ENCODE measurements at places on chromosomes 6 and 20. TPM values are rescaled to one million over a fixed set of nuclear protein-coding genes. Genes with fewer than 3 reads are reported as not detected.
A peak's percentile ranks its signal among the peaks of the same experiment; 100 is the strongest.

DNA sequence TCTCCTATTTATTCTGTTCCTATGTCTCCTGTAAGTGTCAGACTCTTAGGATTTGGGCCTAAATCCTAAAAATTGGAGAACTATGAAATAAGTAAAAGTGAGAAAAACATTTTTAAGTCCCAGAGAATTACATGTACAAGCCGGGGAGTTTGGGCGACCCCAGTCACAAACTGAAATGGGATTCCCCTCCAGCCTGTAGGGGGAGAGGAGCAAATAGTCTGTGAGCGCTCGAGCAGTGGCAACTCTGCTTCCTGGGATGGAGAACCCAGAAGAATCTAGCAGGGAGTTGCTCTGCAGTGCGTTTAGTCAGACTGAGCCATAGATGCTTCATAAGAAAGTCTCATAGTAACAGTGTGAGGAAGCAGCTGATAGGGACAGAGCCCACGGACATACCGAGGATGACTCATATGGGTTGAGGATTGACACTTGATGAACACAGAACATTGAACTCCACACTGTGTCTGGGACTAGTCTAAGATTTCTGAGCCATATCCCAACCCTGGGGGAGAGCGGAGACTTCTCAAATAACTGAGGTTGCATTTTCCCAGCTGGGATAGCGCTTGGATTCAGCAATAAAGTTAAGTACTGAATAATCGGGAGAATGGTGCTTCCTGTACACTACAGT, 437.2 kb downstream of the BCKDHB start:
- peak; percentile 41 for DNase-seq

DNA sequence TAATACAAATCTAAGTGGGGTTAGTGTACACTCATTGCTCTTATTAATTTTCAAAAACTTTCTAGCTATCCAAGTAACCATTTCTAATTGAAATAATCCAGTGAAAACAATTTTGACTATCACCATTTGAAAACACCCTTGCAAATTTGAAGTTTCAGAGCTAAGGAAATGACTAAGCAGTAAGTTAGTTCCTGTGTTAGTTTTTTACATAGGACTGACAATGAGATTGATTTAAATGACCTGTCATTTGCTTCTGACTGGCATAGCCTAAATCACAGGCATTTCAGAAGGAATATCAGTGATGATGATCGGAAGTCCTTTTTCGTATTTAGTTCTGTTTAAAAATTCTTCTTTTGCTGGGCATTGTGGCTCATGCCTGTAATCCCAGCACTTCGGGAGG, 27.0 kb downstream of the STK4 start:
- DNase-seq, result no peak

DNA sequence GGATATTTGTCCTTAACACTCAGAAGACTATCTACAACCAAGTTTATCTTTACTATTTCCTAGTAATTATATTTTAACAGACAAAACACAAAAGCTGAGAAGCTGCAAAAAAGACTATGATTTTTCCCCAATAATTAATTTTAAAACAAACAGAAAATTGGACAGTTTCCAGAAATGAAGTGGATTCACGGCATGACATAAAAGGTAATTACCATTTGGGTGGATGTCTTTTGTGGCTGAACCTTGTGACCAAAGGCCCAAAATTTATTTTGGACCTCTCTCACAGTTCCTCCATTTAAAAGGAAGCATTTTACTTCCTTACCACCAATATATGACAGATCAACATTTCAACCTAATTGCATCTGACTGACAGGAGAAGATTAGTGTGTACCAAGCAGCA, 90.2 kb downstream of the GMDS start:
- DNase-seq, result no peak

- DNase-seq, result no peak
These were observed 151.0 kb downstream of the ZDHHC14 start for GRCh38 chr6:157531986-157532365.

DNA sequence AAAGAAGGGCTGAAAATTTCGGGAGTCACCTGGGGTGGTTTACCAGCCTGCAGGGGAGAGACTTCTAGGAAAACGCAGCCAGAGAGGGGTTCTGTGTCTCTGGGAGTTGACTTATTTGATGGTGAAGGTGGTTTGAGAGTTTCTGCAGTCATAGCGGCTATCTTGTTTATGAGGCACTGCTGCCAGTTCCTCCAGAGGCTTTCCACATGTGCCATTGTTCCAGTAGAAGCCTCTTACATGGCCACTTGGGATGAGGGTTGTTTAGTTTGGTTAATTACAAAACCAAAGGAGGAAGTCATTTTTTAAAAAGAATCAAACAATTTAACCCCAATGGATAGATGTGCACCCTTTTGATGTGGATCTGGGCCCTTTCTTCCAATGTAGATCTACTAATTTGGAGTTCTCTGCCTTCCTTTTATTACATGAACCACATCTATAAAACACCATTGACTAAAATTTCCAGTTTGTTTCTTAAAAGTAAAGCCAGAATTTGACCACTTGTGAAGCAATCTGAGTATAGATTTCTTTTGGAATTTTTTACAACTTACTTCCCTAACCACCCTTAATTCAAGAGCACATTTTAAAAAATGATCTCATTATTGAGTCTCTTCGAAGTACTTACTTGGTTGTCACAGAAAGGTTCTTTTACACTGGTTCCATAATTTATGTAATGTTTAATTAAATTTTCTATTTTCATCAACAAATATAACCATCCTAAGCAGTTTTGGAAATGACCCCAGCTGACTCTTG, 97.6 kb downstream of the TCP11 start:
- no peak for DNase-seq

- no peak for DNase-seq
These were observed 36.3 kb downstream of the CD164 start for GRCh38 chr6:109345986-109346385.

- DNase-seq, result peak; percentile 92
These were observed at the start of gene PTGIS for GRCh38 chr20:49567421-49568277. TSS of gene PTGIS (minus strand) at chr20:49568137. CDS start at chr20:49568116, 21 bp downstream.

- no peak for DNase-seq
These were observed 390.6 kb upstream of the ID4 start for GRCh38 chr6:19446570-19446969.

DNA sequence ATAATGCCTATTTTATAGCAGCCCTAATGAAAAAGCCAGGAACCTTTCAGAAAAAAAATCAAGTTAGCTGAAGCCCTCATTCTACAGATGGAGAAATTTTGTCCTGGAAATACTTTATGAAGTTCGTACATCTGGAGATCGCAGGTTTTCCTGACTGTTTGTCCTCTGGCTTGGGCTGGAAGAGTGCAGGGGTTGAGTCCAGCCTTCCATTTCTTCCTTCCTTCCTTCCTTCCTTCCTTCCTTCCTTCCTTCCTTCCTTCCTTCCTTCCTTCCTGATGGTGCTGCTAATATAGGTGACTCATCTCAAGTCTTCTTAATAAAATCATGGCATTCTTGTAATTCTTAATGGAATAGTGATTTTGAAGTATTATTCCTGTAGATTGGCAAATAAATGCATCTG, 227.4 kb downstream of the CLVS2 start:
- DNase-seq, result no peak

DNA sequence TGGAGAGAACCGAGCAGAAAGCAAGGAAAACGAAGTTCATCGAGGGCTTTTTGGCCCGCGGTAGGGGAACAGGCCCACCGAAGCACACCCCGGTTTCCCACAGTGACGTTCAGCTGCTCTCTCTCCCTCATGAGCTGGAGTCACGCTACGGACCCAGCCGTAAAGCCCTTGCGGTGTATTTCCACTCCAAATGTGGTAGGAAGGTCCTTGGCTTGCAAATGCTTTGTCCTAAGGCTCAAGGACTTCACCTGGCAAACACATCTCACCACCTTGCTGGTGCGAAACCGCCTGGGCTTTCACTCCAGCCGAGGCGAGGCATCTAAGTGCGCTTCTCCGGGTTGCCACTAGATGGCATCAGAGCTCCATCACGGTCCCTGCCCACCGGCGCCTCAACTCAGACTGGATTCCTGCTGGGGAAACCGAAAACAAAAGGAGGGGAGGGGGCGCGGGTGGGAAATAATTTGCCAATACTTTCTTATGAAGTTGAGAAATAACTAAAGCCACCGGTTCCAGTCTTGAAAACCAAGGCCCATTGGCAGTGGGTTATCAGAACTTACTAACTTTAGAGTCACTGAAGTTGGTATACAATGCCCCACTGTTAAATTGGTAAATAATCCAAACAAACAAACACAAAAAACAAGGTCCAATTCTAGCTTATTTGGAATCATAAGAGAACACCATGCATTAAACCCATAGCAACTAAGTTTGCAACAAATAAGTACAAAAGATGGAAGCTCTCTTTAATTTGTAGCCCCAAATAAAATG, 13.4 kb upstream of the FOXC1 start:
- peak; percentile 96 for DNase-seq

DNA sequence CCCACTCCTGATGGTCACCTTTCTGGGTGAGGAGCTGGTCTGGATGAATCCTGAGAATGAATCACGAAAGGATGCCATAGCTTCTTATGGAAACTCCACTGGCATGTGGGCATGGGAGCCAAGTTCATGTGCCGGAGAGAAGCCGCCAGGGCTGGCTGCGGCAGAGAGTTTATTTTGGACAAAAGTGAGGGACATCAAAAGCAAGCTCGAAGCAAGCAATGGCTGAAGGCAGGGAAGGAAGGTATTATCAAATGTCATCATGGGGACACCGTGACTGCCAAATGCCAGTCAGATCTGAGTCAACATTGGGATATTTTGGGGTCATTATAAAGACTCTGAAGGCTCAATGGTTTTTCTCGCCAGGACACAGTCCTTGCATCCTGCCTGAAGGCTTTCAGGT, 249.1 kb downstream of the QKI start:
- DNase-seq, result no peak

- DNase-seq, result no peak
These were observed 28.8 kb downstream of the RWDD2A start for GRCh38 chr6:83221889-83222479.

- DNase-seq, result no peak
These were observed 87.8 kb downstream of the CDH26 start for GRCh38 chr20:60046011-60046413.

- no peak for DNase-seq
These were observed 43.2 kb upstream of the GABRR1 start for GRCh38 chr6:89260310-89260709.

- no peak for DNase-seq
These were observed 58.9 kb upstream of the TNFAIP3 start for GRCh38 chr6:137808191-137808590.

DNA sequence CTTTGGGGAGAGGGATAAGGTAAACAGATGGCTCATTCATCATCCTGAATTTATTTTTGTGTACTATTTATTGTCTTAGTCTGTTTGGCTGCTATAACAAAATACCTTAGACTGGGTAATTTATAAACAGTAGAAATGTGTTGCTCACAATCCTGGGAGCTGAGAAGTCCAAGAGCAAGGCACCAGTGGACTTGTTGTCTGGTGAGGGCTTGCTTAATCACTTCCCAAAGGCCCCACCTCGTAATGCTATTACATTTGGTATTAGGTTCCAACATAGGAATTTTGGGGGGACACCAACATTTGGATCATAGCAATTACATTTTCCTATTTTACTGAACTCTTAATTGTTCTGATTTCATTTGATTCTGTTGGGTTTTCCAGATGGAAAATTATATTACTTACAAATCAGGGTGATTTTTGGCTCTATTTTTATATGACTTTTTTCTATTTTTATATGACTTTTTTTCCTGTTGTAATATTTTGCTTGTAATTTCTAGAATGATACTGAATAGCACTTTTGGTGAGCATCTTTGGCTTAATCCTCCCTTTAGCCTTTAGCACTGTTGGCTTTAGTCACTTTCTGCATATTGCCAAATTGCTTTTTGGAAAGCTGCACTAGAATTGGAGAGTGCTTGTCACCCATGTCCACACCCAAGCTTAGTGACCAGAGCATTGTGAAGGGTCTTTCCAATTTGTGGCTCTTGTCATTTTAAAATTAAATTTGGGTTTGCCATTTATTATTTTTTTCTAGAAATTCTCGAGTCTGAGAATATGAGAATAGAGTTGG, 43.7 kb upstream of the TULP4 start:
- DNase-seq, result no peak

GRCh38 chr20:25025986-25026605, 31.8 kb downstream of the ACSS1 start:
- peak; percentile 27 for DNase-seq

The SRSF12 gene
- total RNA-seq, result under 0.01 TPM

The MAVS gene
- 32.1 TPM for total RNA-seq

The CDH26 gene
- total RNA-seq, result under 0.01 TPM

Data from osteoblast (primary cell).